ENCODE measurements at places on chromosomes 4 and X. TPM values are rescaled to one million over a fixed set of nuclear protein-coding genes. Genes with fewer than 3 reads are reported as not detected.

- H3K27me3 ChIP-seq = no peaks in the 10 kb centered on the region
- H3K36me3 ChIP-seq = no peaks in the 10 kb centered on the region
- DNase-seq = no peak
- H3K4me3 ChIP-seq = no peak overlapping the region
Measured at GRCh38 chr4:168050002-168050401, 42.3 kb upstream of the ANXA10 start.

DNA sequence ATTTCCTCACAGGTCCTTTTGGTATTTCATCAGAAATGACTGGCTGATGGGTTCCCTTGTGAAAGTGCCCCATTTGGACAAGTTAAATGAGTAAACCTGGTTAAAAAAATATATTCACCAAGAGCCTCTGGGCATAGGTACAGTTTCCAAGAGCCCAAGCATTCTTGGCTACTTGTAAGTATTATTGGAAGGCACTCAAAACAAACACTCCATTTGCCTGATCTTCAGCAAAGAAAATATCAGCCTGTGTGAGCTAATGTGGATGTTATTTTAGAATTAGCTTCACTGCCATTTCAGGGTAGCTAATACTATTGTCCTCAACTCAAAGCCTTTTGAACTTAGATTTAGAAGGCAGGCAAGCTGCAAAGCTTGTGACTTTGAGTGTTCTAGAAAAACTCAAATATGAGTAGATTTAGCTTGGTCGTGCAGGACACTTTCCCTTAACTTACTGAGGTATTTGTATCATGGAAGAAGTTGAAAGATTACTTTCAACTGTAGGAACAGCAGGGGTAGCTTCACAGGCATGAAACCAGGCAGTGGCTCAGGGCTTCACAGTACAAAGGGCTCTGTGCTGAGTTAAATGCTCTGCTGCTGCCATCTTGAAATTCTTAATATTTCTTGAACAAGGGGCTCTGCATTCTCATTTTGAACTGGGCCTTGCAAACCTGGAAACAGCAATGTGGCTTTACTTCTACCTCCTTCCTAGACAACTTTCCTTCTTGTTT is 177.2 kb downstream of the AMELX start:
- no peak for DNase-seq
- no peak overlapping the region for H3K4me3 ChIP-seq
- no peaks in the 10 kb centered on the region for H3K36me3 ChIP-seq
- H3K27me3 ChIP-seq = no peaks in the 10 kb centered on the region
- H3K27ac ChIP-seq = no peak overlapping the region

DNA sequence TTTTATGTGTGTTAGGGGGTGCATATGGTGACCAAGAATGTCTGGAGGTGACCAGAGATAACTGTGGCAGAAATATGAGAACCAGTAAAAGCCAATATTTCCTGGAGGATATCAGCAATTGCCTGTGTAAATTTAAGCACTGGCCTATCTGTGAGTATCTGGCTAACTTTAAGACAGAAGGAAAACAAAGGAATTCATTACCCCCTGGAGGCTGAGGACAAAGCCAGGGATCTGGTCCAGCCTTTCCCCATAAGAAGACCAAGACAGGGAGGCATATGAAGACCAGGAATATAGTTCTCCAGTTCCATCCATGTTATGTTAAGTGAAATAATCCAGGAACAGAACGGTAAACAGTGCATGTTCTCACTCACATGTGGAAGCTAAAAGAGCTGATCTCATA is 49.2 kb downstream of the MFAP3L start:
- H3K4me1 ChIP-seq = no peaks in the 10 kb centered on the region
- no peak overlapping the region for H3K27ac ChIP-seq
- no peaks in the 10 kb centered on the region for H3K27me3 ChIP-seq
- no peaks in the 10 kb centered on the region for H3K36me3 ChIP-seq

The MID2 gene
- 2.3 TPM for total RNA-seq

The IL9R gene
- 3.4 TPM for total RNA-seq

Measured in natural killer cell (primary cell).